ENCODE measurements at places on chromosomes 6 and 20.

- no peak for DNase-seq
Measured at GRCh38 chr6:100412872-100413271, 51.8 kb downstream of the SIM1 start.

DNA sequence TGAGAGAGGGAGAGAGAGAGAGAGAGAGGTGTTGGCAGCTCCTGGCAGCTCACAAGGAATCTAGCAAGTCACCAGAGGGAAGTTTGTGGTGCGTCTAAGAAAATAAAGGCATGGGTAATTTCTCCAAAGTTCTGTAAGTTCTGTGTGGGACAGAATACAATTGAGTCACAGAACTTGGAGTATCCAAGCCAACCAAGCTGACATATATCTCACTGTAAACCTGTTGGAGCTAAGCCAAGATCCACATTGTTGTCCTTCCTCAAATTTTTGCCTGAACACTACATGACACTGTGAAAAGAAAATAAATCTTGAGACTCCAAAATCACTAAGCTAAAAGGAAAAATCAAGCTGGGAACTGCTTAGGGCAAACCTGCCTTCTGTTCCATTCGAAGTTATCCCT is 436.7 kb downstream of the MEI4 start:
- DNase-seq = no peak

- DNase-seq = no peak
Measured at GRCh38 chr20:45998337-45998736, 10.4 kb upstream of the MMP9 start.

GRCh38 chr20:39853636-39854035 is 835.4 kb downstream of the MAFB start:
- DNase-seq = no peak

DNA sequence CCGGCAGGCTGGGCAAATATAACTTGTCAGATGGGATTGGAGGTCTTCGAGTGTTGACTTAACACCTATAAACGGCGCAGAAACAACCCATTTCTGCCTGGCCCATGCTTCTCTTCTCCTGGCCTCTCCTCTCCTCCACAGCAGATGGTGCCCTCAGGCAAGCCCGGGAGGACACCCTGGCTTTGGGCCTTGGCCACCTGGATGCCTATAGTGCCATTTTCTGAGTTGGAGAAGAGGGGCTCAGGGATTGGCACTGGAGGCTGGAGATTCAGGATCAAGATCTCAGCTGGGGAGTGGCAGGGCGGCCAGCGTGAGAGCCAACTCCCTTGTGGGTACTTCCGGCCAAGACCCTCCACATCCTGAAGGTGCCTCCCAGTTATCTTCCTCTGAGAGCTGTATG is 211.9 kb upstream of the PMEPA1 start:
- no peak for DNase-seq

DNA sequence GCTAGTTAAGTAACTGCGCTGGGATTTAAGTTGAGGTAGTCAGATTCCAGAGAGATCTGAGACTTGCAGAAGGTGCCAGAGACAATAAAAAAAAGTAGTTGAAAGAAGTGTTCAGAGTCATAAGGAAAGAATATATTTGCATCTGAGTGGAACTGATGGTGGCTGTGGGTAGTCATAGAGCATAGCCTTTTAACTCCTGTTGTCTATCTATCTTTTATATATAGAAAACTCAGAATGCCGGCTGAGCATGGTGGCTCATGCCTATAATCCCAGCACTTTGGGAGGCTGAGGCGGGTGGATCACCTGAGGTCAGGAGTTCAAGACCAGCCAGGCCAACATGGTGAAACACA is 62.0 kb downstream of the CARMIL1 start:
- DNase-seq = no peak
